A549 (cell line): ENCODE measurements at places on chromosomes 3 and 15. TPM values are rescaled to one million over a fixed set of nuclear protein-coding genes. Genes with fewer than 3 reads are reported as not detected.

GRCh38 chr3:154025007-154025406, 96.2 kb upstream of the ARHGEF26 start:
- DNase-seq, result no peak

- no peak for DNase-seq
These were observed 15.1 kb upstream of the STAB1 start for GRCh38 chr3:52479877-52480575.

- no peak for DNase-seq
These were observed 492 bp downstream of the TMCC1 start for GRCh38 chr3:129892857-129893580.

GRCh38 chr3:47663630-47664240, 85.1 kb upstream of the CSPG5 start:
- no peak for DNase-seq

GRCh38 chr3:190053919-190054672, 66.6 kb downstream of the P3H2 start:
- peak; percentile 46 for DNase-seq

GRCh38 chr15:52697051-52697450, 17.9 kb upstream of the ATOSA start:
- DNase-seq, result no peak

GRCh38 chr3:25849641-25850385, 59.9 kb downstream of the OXSM start:
- DNase-seq, result no peak

DNA sequence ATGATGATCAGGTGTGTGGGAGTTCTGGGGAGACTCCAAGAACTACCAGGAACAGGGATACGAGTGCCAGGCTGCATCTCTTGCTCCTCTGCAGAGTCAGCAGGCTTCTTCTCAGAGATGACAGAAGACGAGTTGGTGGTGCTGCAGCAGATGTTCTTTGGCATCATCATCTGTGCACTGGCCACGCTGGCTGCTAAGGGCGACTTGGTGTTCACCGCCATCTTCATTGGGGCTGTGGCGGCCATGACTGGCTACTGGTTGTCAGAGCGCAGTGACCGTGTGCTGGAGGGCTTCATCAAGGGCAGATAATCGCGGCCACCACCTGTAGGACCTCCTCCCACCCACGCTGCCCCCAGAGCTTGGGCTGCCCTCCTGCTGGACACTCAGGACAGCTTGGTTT, 7.9 kb downstream of the PRRT3 start:
- DNase-seq, result no peak

DNA sequence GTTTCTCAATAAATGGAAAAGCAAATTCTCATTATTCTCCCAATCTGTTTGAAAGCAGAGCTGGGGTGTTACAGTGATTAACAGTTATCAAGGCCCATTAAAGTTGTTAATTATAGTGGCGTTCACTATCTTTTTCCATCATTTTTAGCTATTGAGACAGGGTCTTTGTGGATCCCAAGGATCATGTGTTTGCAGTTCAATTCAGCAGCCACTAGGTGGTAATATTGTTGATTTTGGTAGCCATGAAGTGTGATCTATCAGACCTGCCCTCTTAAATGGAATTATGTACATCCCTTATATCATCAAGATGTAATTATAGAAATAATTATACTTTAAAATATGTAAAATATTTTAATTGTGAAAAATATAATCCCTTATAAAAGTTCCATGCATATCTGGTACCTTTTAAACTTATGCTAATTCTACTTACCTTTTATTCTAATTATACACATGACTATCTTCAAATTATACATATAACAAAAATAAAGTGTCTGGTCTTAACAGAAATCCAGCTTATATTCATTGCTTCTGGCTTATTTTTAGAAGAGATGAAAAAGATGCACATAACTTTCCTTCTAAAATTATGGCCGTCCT, 126.4 kb downstream of the GREM1 start:
- DNase-seq, result peak; percentile 69

DNA sequence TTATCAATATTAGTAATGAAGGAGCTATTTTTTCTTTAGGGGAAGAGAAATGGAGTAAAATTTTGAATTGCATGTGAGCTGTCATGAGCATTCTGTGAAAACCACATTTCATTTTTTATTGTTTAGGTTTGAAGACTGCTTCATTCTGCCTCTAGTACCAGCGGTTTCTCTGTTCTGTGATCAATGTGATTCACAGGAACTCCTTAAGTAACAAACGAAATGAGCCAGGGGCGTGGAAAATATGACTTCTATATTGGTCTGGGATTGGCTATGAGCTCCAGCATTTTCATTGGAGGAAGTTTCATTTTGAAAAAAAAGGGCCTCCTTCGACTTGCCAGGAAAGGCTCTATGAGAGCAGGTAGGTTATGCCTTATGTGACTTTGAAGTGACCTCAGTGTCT, 13.0 kb downstream of the NIPA2 start:
- DNase-seq, result no peak

GRCh38 chr3:6097556-6097955, 763.4 kb upstream of the GRM7 start:
- no peak for DNase-seq

GRCh38 chr3:126373146-126373613, 16.0 kb upstream of the KLF15 start:
- no peak for DNase-seq

DNA sequence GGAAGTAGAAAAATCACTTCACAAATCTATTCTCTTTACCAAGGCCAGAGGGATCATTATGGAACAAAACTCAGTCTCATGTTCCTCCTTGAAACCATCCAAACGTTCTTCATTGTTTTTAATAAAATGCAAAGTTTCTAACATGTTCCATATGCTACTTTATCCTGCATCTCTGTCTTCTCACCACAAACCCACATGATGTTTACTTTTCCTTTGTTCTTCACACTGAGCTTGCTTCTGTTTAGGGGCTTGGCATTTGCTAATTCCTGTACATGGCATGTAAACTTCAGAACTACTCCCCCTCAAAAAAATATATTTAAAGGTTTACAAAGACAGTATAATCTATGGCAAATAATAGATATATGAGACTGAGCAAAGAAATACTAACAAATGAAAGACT, 651.4 kb downstream of the OTOL1 start:
- no peak for DNase-seq

DNA sequence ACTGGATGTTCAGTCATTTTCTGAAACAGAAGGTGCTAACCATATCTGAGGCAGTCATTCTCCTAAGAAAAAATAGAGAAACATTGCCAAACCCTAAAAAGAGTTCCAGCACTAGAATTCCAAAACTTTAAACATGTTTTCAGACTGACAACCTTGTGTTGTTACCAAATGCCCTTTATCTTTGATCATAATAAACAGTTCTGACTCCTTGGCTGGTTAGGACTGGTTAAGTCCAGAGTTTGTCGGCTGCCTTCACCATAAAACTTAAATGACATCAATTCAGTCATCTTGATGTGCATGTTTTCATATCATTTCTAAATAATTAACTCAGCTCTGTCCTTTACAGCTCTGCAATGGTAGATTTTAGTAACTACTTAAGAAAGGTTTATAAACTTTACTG, 68.0 kb downstream of the COL8A1 start:
- no peak for DNase-seq

- no peak for DNase-seq
These were observed 98.4 kb upstream of the PFN2 start for GRCh38 chr3:150069154-150069527.

GRCh38 chr3:17456046-17456445, 286.4 kb downstream of the TBC1D5 start:
- no peak for DNase-seq

- DNase-seq, result no peak
These were observed 54.8 kb downstream of the ZNF609 start for GRCh38 chr15:64515196-64515595.

DNA sequence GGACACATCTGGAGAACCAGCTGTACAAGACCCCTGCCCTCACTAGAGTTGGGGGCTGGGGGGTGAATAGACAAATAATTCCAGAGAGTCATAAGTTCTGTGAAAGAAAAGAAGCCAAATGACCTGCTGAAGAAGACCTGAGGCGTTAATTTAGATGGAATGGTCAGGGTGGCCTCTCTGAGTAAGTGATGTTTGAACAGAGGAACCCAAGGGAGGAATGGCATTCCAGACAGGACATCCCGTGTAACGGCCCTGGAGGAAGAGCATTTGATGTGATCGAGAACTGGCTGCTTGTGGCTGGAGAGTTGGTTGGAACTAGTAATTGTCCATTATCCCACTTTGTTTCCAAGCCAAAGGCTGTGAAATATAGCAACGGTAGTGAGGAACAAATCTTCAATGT, 1.7 kb downstream of the NR2C2 start:
- no peak for DNase-seq

DNA sequence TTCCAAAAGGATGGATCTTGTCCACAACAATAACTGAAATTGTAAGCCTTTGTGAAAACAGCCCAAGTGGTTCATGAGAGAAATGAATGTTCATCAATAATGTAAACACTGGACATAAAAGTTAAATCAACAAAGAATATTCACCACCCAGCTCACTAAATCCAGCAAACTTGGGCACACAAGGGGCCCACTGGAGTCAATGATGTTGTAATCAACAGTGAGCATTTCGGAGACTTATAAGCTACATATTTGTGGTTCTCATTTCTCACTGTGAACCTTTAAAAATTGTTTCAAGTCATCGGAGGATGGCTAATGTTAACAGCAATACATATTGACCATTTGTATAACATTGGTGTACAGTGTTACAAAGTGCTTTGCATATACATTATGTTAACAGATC, 63.1 kb downstream of the VGLL4 start:
- no peak for DNase-seq

DNA sequence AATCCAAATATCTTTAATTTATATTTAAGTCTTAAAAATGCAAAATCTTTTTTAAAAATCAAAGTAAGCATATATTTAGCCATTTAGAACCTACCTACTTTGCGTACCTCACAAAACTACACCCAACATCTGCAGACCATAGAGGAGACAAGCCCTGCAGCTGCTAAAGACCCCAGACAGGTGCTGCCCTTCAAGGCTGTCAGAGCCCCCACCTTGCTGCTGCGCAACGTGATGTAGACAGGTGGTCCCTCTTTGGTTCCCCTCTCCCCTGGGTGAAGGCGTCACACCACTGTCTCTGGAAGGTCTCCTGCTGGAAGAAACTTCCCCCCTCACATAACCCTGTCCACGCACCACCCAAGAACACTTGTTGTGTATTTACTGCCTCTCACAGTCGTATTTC, 204.5 kb downstream of the ARRDC4 start:
- DNase-seq, result no peak

GRCh38 chr3:59128685-59129084, 78.9 kb upstream of the CFAP20DC start:
- no peak for DNase-seq

GRCh38 chr3:193932136-193932535, 203.8 kb upstream of the HES1 start:
- DNase-seq, result no peak

The GAP43 gene
- not detected in 3 replicates for polyA plus RNA-seq

The IL12A gene
- polyA plus RNA-seq, result 0.76 to 1.3 TPM (median 0.98 TPM) in 3 replicates

The GASK1A gene
- not detected in 3 replicates for polyA plus RNA-seq

The PLCD1 gene
- 3.7 to 5.3 TPM (median 3.9 TPM) in 3 replicates for polyA plus RNA-seq

The MST1R gene
- 5.9 to 6.1 TPM (median 6.0 TPM) in 3 replicates for polyA plus RNA-seq

The IQCF2 gene
- polyA plus RNA-seq, result not detected in 3 replicates

The KNG1 gene
- 0.04 TPM in 1 of 3 replicates, not detected in the others for polyA plus RNA-seq

The CHRM5 gene
- not detected in 3 replicates for polyA plus RNA-seq

The ERC2 gene
- not detected in 3 replicates for polyA plus RNA-seq

The CDHR4 gene
- polyA plus RNA-seq, result 0.52 to 1.1 TPM (median 0.66 TPM) in 3 replicates

The XCR1 gene
- not detected in 3 replicates for polyA plus RNA-seq

The MAGI1 gene
- polyA plus RNA-seq, result 4.0 to 5.1 TPM (median 4.7 TPM) in 3 replicates

The ITPKA gene
- 1.1 to 1.5 TPM (median 1.3 TPM) in 3 replicates for polyA plus RNA-seq
